ENCODE measurements at places on chromosomes 5 and 9. TPM values are rescaled to one million over a fixed set of nuclear protein-coding genes. Genes with fewer than 3 reads are reported as not detected.

Gene DCTN4
- total RNA-seq = 69.4 TPM

Gene C9
- total RNA-seq = not detected

Gene CCNJL
- 3.3 TPM for total RNA-seq

Gene SLC36A3
- not detected for total RNA-seq

Gene NKD2
- total RNA-seq = 0.89 TPM

Gene SPATA31D4
- not detected for total RNA-seq

Gene ARAP3
- 22.4 TPM for total RNA-seq

Gene PLPP7
- 8.6 TPM for total RNA-seq

DNA sequence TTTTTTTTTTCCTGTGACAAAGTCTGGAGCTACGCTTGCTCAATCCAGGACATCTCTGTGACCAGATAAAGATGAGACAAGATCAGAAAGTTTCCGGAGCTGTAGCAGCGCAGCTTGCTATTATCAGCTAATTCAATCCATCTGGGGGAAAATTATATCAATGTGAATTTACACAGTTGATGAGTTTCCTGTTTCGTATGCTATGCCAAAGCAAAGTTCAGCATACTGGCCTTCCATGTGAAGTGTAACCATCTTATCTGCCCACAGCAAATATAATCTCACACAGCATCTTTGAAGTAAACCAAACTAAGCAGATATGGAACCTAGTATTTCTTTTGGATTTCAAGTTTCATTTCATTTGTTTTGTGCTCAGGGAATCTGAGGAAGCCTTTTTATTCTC, 1767.7 kb downstream of the EFNA5 start:
- no peak for DNase-seq

GRCh38 chr9:125816321-125816720, 69.1 kb downstream of the PBX3 start:
- DNase-seq = no peak

- no peak for DNase-seq
Observed at GRCh38 chr9:18629136-18629535, 155.2 kb downstream of the ADAMTSL1 start.

- peak; percentile 76 for DNase-seq
Observed at GRCh38 chr9:77433675-77434445, 214.3 kb downstream of the GNA14 start.

GRCh38 chr5:167945542-167946384, 345.7 kb upstream of the WWC1 start:
- no peak for DNase-seq

GRCh38 chr5:179468696-179469095, 81.7 kb upstream of the RUFY1 start:
- no peak for DNase-seq

- DNase-seq = no peak
Observed at GRCh38 chr9:93486268-93486667, 32.9 kb upstream of the FAM120AOS start.

DNA sequence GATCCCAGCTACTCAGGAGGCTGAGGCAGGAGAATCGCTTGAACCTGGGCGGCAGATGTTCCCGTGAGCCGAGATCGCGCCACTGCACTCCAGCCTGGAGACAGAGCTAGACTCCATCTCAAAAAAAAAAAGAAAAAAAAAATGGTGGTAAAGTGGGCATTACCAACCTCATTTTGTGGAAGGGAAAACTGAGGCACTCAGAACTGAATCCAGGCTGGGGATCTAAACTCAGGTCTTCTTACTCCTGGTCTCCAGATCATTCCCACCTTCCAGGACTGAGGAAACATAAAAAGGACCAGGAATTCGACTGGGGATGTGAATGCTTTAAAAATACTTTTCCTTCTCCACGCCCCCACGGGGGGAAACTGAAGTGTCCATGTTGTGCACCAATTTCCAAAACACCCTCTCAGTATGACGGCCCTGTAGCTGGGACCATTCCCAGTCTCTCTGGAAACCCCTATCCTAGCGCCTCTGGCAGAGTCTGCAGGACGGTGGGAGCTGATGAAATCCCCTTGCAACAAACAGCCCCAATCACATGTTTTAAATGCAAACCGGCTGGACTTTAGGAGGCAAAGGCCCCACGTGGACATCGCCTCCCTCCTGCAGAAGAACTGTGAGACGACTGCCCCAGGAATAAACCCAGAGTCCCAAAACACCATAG, 8.9 kb upstream of the AKNA start:
- DNase-seq = no peak

DNA sequence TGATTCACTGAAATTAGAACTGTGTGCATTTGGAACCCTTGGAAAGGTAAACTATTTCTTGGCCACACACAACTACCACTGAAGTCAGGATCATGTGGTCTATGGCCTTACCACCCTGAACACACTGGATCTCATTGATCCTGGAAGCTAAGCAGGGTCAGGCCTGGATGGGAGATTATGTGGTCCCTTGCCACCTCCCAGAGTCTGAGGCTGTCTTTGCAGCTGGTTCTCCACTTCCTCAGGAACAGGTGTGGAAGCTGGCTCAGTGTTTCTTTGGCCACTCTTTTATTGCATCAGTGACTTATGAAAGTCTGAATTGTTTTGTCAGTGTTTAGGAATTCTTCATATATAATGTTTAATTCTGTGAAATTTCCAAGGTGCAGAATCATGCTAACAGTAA, 89.2 kb downstream of the TEK start:
- DNase-seq = no peak

- DNase-seq = no peak
Observed at GRCh38 chr5:124200381-124200780, 546.1 kb downstream of the ZNF608 start.

DNA sequence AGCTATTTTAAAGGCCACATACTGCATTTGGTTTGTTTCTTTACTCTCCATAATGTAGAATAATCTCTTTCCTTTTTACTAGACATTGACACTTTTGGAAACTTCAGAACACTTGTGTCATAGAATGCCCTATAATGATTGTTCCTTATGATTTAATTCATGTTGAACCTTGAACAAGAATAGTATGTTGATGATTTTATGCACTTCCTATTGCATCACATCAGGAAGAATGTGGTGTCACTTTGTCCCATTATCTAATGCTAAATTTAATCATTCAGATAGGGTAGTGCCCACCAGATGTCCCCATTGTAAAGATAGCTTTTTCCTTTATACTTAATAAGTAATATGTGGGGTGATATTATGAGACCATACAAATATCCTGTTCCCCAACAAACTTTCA, 19.4 kb upstream of the DEPDC1B start:
- DNase-seq = no peak

DNA sequence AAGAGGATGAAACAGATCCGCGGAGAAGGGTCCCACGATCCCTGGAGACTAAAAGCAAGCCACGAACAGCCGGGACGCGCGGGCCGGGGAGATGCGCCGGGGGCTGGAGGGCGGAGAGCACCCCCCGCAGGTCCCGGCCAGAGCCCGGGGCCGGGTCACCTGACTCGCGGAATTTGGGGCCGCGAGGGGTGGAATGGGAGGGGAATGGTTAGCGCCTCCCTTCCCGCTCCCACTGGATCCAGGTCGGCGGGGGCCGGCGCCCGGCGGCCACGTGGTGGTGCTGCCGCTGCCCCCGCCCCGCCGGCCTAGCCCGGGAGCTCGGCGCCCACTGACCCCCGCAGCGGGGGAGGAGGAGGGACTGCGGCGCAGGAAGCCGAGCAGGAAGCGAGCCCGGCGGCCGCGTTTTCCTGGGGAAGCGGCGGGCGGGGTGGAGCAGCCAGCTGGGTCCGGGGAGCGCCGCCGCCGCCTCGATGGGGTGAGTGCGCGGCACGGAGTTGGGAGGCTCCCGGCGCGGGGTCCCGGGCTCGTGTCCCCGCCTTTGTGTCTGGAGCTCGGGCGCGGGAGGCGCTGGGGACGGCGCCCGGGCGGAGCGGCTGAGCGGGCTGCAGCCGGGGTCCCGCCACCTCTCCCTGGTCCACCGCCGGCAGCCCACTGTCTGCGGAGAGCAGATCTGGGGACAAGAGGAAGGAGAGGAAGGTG, at the start of gene RAI14:
Gene RAI14, plus strand, starts transcription at position 328 of the 699 bp plus-strand sequence. CDS start 30,592 bp downstream, outside the sequence.
- DNase-seq = peak; percentile 91

GRCh38 chr9:115235221-115235620, 117.3 kb upstream of the TNC start:
- no peak for DNase-seq

GRCh38 chr5:1668141-1668721, 131.4 kb downstream of the MRPL36 start:
- no peak for DNase-seq

DNA sequence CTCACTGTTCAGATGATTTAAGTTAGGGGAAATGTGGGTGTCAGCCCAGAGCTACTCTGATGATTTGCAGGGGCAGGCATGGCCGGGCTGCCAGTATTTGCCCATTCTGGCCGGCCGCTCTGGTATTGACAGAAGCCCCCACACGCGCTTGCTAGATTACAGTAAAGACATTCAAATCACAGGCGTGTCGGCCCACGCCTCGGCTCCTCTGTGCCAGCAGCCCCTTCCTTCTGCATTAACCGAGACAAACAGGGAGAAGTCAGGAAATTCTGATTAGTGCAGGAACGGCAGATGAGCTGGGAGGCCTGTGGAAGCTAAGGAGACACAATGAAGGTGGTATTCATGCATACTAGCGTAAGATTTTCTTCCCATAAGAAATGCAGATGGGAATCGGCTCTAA, 113.3 kb downstream of the CRB2 start:
- no peak for DNase-seq

DNA sequence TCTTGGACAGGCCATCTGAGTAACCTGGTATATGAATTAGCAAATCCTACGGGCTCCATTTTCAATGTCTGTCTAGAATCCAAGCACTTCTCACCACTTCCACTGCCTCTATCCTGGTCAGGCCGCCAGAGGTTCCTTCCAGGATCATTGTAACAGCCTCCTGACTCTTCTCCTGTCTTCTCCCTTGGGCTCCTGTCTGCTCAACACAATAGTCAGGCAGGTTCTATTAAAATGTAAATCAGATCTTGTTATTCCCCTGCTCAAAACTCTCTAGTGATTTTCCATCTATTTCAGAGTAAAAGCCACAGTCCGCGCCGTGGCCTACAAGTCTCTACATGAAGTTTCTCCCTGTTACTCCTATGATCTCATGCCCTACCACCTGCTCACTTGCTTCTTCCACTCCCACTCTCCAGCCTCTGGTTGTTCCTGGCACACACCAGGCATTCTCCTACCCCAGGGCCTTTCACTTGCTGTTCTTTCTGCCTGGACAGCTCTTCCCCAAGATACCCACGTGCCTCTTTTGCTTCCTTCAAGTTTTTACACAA, 21.7 kb downstream of the ZNF366 start:
- no peak for DNase-seq

Data from sciatic nerve (tissue), 2 donors.